ENCODE measurements at places on chromosomes 4 and X.
A peak's percentile ranks its signal among the peaks of the same experiment; 100 is the strongest.

- DNase-seq: no peak
Measured at GRCh38 chr4:53705151-53705764, 114.0 kb upstream of the LNX1 start.

GRCh38 chrX:13471269-13471668, 98.1 kb upstream of the EGFL6 start:
- no peak for DNase-seq

DNA sequence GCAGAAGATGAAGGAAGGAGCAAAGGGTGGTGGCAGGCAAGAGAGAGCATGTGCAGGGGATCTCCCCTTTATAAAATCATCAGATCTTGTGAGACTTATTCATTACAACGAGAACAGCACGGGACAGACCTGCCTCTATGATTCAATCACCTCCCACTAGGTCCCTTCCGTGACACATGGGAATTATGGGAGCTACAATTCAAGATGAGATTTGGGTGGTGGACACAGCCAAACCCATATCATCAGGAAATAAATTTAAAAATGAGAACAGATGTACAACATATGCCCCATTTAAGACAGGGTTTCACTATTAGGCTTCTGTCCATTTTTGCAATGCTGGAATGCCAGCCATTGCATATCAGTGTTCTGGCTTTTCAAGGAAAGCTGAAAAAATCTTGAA, 346.7 kb upstream of the SLIT2 start:
- no peak for DNase-seq

DNA sequence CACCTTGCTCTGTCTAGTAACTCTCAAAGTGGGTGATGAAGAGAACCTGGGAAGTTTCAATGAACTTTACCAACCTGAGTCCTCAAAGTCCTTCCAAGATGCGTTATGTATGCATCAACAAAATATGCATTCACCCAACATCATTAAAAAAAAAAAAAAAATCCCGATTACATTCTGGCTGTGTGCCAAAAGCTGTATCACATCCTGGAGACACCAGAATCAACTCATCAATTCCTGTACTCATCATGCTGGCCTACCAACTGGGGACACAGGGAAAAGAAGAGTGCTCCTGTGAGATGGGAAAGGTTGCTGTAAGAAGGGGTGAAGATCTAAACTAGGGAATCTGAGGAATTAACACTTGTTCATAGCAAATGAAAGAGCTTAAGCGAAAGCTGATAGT, 16.5 kb downstream of the UNC5C start:
- DNase-seq: no peak

- DNase-seq: no peak
Measured at GRCh38 chrX:7272346-7272745, 124.4 kb upstream of the PUDP start.

DNA sequence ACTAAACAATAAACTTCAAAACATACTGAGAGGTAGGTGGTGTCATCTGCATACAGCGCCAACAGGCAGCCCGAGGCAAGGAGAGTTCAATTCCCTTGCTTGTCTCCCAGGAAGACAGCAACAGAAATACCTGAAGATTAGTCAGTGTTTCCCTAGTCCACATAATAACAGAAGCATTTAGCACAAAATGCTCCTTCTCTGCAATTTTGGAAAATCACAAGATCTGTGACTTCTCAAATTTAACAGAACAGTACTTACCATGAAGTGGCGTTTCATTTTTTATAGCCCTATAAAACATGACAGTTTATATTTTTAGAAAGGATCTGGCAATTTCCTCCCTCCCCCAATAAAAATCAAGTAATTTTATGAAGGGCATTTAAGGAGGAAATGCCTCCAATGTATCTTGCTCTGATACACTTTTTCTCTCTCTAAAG, 67.1 kb upstream of the MYOZ2 start:
- no peak for DNase-seq

DNA sequence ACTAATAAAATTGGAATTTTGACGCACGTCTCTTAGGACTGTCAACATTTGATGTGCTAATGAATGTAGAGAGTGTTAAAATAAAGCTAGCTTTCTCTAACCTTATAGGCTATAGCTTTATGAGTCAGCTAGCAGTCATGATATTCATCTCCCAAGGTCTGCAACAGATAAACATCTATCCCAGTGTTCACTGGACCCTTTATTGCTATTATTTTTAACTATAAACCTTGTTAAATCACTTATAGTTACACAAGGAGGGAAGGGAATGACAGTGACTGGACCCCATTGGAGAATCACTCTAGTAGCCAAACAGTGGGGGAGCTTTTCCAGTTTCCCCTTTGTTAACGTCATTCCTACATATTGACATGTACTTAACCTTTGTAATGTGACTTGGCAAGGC, 67.9 kb upstream of the SHISA3 start:
- DNase-seq: no peak

DNA sequence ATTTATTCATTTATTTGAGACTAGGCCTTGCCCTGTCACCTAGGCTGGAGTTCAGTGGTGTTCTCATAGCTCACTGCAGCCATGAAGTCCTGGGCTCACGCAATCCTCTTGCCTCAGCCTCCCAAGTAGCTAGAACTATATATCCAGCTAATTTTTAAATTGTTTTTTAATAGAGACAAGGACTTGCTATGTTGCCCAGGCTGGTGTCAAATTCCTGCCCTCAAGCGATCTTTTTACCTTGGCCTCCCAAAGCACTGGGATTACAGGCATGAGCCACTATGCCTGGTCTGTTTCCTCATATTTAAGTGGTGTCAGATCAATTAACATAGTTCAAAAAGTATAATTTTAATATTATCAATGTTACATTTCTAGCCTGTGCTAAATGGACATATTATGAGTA, 68.5 kb downstream of the AFF1 start:
- DNase-seq: no peak

- DNase-seq: no peak
Measured at GRCh38 chr4:112288455-112288854, 2.8 kb upstream of the TIFA start.

GRCh38 chr4:74610491-74610890, 165.6 kb downstream of the AREG start:
- DNase-seq: no peak

DNA sequence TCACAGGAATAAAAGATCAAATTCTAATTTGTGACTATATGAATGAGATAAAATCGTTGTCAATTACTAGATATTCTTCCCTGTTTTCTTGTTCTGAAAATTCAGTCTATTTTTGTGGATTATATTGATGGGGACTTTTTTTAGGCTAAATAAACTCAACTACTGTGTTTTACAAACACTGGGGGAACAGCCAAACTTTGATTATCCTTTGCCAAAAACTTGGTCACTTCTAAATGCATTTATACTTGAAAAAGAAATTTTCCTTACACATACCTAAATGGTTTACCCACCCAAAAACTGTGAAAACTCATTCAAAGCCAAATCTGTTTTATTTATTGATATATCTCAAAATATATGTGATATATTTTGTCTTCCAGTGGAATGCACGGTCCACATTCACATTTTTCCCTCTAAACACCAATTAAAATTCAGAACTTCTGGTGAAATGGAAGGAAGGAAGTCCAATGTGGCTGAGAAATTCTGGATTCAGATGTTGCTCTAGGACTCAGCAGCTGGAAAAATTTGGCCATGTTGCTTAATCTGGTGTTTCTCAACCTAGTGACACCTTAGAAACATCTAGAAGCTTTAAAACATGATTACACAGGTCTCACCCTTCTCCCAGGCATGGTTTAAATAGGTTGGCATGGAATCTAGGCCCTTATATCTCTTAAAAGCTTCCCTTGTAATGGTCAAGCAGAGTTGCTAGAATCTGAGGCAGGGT, 28.6 kb upstream of the ARHGAP24 start:
- no peak for DNase-seq

DNA sequence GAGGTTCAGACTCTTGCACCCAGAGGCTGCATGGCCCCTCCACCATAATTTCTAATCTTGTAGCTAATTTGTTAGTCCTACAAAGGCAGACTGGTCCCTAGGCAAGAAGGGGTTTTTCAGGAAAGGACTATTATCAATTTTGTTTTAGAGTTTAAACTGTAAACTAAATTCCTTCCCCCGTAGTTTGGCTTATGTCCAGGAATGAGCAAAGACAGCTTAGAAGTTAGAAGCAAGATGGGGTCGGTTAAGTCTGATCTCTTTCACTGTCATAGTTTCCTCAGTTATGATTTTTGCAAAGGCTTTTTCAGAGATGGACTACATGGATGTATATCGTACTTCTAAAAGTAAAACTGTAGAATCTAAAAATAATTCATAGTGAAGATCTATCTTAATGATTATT, 258.1 kb upstream of the IL1RAPL1 start:
- no peak for DNase-seq

DNA sequence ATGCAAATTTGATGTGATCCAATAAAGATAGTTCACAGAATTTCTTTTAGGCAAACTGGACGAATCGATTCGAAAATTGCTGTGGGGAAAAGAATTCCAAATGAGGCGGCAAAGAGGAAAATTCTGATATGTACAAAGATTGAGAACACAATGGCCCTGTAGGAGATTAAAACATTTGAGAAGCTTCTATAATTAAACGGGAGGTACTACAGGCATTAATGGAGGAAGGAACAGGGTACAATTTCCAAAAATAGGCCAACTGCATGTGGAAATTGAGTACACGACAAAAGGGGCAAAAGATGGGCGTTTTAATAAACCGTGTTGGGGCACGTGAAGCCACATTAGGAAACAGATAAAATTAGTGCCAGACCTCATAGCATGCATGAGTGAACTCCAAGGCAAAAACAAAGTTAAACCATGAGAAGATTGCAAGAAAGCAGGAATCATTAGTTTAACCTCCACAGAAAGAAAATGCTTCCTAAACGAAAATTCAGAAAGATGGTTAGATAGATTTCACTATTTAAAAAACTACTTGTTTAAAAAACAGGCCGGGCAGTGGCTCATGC, 68.4 kb downstream of the DHRSX start:
- DNase-seq: no peak

DNA sequence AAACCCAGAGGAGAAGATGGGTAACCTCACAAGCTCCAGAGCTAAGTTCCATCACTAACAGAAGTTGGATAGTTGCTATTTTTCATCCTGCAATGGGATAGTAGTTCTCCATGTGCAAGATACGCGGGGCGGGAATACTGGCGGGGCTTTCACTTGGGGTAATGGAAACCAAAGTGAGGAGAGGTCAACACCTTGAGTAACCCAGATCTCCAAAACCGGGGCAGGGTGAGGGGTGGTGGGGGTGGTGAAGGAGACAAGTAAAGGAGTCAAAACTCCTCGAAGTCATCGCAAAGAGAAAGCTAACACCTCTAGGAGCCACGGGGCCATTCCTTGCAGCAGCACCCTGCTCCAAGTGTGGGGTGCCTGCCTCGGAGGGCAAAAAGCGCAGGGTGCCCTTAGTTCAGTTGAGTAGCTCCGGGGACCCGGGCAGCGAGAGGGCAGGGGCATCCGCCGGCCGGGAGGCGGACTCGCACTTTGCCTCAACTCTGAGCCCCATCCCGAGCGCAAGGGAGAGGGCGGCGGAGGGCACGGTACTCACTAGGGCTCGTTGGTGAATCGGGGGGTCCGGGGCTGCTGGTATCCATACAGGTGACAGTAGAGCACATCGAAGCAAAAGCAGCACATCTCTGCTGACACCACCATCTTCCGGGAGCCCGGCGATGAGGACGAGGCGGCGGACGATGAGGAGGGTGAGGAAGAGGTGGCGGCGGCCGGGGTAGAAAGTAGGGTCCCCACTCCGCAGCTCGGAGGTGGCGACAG, 645 bp downstream of the AMMECR1 start:
- peak; percentile 8 for DNase-seq

DNA sequence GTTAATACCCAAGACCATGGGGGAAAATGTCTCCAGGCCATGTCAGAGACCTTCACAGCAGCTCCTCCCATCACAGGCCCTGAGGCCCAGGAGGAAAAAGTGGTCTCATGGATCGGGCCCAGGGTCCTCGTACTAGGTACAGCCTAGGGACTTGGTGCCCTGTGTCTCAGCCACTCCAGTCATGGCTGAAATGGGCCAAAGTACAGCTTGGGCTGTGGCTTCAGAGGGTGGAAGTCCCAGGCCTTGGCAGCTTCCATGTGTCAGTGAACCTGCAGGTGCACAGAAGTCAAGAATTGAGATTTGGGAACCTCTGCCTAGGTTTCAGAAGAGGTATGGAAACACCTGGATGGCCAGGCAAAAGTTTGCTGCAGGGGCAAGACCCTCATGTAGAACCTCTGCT, 27.6 kb upstream of the C4orf54 start:
- DNase-seq: no peak

DNA sequence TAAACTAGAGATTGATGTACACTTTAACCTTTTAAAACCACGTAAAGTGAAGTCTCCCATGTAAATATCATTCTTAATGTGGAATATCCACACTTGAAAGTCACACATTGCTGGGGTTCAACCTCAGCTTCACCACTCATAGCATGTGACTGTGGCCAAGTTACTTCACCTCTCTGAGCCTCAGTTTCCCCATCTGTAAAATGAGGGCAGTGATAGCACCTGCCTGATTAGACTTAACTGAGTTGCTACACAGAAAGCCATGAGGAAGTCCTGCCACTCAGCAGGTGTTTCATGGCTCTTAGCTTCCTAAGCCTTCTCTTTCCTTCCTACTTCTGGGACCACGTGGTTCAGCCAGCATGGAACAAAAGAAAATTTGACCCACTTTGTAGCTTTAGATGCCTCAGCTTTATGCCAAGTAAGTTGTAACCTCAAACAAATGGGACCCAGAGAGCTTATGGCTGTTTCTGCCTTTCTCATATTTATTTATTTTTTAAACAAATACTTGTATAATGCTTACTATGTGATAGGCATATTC, 277.3 kb upstream of the KLF3 start:
- no peak for DNase-seq

DNA sequence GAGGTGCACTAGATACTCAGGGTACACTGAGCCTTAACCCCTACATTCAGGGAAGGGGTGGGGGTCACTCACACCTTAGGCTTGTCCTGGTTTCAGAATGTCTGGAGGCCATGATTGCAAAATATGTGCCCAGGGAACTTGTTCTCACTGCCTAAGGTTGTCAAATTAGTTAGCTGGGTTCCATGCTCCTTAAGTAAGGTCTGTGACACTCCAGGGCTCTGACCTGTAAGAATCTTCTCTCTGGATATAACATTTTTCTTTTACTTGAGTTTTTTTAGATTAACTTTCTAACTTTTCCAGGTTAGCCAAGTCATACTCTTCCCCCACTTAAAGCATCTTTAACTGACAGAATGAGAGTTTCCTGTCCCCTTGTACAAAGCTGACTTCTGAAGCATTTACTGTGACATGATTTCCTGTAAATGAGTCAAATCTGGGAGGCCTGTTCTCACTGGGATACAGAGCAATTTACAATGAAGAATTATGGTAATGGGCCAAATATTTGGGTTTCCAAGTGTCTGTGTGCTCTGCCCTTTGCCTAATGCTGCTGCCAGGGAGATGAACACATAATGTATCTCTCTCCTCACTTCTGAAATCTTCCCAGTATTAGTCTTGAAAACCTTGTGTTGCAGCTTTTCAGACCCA, 101.7 kb downstream of the GATB start:
- no peak for DNase-seq

GRCh38 chr4:6445403-6446129, 26.8 kb downstream of the PPP2R2C start:
- DNase-seq: no peak

- DNase-seq: no peak
Measured at GRCh38 chrX:119410027-119410819, 11.1 kb downstream of the SLC25A43 start.

- DNase-seq: no peak
Measured at GRCh38 chr4:41880022-41880837, 55.0 kb upstream of the TMEM33 start.

GRCh38 chrX:68696267-68696990, 49.0 kb downstream of the STARD8 start:
- no peak for DNase-seq

All from stimulated activated CD4-positive, alpha-beta T cell treated with anti-CD3 and anti-CD28 coated beads, Interleukin-1b, Interleukin-23, amount 100 ng/mL, for 4 hours (primary cell).